Kidney capillary endothelial cell (primary cell): ENCODE measurements at places on chromosomes 4 and X.

- DNase-seq = peak; percentile 70
Observed at GRCh38 chr4:73068491-73069337, 802 bp downstream of the COX18 start.

DNA sequence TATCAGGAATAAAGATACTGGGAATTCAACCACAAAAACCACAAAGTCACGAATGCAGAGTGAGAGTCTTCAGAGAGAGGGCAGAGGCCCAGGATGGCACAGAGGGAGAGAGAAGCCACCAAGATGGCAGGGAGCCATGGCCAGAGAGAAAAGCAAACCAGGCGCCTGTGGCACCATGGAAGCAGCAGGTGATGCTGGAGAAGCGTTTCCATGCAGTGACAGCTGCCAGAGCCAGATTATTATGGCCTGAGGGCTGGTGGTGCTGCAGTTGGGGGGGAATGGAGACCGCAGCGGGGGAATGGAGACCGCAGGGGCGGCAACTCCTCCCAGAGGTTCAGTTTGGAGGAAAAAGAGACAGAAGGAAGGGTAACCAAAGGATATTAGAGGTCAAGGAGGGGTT lies 5.8 kb downstream of the TAFAZZIN start:
- no peak for DNase-seq

DNA sequence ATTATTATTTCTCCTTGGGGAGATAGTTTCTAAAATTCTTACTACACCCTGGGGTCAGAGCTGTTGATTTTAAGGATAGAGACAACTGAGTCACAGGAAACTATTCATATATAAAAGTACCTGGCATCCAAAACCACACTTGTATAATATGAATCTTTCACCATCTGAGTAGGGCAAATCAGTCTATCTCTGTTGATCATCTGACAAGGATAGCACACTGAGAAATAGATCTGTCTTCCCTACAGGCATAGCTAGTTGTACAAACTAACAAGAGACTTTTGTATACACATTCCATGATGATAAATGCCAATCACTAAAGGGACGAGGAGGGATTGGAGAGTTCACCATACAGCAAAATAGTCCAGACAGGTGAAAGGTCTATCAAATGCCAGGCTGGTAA lies 30.0 kb downstream of the PKD2 start:
- DNase-seq = no peak

DNA sequence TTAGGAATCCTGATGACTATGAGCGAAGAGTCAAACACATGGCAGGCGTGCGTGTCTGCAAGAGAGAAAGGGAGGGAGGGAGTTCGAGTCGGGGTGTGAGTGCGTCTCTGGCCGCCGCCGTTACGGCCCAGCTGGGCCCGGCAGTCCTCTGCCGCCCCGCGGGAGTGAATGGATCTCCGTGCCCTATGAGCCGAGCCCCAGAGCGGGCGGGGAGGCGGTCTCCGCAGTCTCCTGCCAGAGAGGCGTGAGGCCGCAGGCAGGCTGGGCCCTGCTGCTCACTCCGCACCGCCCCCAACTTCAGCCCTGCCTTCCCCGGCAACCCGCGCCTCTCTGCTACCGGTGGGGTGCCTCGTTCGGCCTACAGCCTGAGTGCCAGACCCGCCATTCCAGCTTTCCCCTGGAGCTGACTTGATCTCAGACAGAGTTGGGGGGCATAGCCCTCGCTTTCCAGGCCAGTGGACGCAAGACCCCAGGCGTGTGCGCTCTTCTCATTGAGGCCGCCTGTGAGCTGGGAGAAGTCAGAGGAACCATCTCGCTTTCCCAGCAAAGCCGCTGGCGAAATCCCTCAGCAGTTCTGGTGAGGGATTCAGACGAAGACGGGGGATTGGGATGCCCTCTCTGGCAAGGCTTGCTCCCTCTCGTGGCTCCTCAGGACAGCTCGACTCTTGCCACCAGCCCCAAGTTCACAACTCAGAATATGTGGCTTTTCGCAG lies 1.4 kb downstream of the SLC16A2 start:
- no peak for DNase-seq

- no peak for DNase-seq
Observed at GRCh38 chrX:40523852-40524251, 56.9 kb upstream of the ATP6AP2 start.

DNA sequence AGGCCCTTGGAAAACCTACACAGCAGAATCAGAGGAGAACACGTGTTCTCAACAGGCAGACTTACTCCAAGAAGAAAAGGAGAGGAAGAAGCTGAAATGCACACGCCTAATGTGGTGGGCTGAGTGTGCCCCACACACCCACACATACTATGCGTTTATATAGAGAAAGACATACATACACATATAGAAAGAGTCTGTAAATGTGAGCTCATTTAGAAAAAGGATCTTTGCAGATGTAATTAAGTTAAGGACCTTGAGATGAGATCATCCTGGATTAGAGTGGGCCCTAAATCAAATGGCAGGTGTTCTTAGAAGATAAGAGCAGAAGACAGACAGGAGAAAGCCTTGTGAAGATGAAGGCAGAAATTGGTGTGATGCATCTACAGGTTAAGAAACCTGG lies 87.2 kb upstream of the KLF3 start:
- no peak for DNase-seq

DNA sequence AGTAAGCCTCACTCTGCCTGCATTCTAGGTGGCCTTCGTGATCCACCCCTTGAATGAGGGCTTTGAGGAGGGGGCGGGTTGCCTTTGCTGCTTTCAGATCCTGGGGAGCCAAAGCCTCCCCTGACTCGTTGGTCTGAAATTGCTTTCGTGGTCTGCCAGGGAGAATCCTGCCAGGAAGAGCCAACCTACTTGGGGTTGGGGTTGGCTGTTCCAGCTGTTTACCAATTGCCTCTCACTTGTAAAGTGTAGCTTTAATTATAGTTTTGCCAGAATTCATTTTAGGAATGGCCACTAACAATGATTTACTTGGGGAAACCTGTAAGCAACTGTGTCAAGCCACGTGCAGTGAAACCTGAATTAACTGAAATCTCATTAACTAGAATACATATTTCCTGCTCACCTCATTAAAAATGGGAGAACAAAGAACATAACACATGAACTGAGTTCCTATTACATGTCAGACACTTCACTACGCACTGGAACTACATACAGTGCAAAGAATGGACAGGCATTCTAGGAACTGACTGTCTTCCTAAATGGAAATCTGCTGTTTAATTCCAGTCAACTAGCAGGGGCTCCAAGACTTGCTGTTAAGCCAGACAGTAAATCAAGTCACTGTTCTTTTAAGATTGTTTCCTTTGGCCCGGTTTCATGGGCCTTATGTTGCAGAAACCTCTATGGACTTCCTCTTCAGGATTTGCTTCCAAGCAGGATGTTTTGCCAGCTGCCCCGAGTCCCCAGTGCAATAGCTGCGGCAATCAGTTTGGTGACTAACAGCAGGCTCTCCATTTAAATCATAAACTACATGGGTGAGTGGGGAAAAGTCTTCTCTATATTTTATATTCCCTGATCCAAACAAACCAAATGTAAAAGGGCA lies 16.4 kb upstream of the NKRF start:
- DNase-seq = peak; percentile 6

DNA sequence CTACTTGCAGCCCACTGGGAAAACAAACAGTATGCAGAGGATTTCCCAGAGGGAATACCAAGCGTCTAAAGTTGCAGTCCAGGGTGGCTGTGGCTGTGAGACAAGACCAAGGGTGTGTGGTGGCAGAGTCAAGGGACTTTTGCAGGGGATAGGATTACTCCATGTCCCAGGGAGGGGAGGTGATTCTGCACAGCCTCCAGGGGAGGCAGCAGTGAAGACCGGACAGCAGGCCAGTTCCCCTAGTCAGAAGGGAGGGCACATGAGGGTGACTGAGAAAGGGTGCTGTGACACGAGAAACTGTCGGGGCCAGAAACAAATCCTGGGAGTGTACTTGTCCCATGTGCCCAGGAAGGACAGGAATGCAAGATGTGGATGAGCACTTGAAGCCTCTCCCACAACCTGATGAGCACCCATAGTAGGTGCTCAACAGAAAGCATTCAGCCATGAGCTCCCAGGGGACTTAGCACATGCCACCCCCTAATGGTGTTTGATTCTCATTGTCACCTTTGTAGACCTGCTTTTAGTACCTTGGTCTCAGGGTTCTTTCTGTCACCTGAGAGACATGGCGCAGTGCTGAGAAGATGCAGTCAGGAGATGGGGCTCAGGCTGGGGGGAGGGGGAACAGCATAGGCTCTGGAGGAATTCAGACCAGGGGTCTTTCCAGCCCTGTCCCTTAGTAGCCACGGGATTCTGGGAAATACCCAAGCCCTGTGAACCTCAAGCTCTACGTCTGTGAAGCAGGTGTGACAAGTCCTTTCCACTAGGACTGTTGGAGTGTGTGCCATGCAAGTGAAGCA lies 18.1 kb upstream of the HSFX3 start:
- DNase-seq = no peak

GRCh38 chrX:85052205-85052604 lies 48.5 kb downstream of the APOOL start:
- peak; percentile 1 for DNase-seq

DNA sequence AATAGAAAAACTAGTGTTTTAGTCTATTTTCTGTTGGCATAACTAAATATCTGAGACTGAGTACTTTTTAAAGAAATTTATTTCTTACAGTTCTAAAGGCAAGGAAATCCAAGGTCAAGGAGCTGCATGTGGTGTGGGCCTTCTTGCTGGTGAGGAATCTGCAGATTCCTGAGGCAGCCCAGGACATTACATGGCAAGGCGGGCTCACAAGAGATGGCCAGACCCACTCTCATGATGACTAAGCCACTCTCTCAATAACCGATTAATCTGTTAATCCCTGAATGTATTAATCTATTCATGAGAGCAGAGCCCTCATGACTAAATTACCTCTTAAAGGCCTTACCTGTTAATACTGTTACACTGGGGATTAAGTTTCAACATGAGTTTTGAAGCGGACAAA lies 340.8 kb downstream of the GRXCR1 start:
- no peak for DNase-seq

GRCh38 chrX:153766871-153767673 lies 3.0 kb downstream of the PLXNB3 start:
- no peak for DNase-seq

DNA sequence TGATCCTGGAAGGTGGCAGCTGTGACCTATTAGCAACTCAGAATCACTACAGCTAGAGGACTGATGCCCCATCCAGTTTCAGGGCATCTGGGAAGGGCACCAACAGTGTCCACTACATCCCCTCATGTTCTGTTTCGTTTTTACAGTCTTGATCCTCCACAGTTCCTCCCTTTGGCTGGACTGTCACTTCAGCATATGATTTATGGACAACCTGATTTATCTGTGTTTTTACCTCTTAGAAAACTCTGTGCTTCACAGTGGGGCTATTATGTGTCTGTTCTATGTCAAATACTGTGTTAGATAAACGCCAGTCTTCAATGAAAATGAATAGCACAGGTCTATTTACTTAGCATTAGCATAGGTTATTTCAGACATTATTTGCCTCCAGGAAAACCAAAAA lies 63.1 kb upstream of the GRPR start:
- no peak for DNase-seq

DNA sequence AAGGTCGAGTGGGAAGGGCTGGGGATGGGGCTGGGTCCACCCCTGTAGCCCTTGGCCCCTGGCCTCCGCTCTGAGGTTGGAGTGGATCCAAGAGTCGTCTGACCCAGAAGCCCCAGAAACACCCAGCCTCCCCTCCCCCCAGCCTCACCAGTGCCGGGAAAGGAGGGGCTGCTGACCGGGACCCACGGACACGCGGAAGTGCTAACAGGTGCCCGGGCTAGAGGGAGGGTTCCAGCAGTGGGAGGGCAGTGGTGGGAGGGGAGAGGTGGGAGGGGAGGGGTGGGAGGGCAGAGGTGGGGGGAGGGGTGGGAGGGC lies 131.8 kb upstream of the NKX1-1 start:
- no peak for DNase-seq

GRCh38 chr4:70671091-70671490 lies 4.8 kb upstream of the JCHAIN start:
- DNase-seq = no peak

GRCh38 chr4:124432500-124432899 lies 280.0 kb downstream of the ANKRD50 start:
- peak; percentile 82 for DNase-seq

DNA sequence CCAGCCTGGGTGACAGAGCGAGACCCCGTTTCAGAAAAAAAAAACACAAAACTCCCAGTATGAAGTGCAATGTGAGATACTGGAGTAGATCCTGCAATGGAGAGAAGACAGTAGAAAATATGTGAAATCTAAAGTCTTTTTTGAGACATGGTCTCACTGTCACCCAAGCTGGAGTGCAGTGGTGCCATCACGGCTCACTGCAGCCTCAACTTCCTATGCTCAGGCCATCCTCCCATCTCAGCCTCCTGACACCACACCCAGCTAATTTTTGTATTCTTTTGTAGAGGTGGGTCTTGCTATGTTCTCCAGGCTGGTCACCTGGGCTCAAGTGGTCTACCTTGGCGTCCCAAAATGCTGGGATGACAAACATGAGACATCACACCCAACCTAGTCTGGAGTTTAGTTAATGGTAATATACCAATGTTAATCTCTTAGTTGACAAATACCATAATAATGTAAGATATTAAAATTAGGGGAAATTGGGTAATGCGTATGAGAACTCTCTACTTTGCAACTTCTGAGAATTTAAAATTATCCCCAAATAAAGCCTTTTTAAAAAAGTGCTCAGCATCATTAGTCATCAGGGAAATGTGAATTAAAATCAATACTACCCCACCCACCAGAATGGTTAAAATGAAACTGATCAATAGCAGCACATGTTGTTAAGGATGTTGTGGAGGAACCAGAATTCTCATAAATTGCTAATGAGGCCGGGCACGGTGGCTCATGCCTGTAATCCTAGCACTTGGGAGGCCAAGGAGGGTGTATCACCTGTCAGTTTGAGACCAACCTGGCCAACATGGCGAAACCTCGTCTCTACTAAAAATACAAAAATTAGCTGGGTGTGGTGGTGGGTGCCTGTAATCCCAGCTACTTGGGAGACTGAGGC lies 15.0 kb downstream of the RBMX start:
- DNase-seq = no peak

DNA sequence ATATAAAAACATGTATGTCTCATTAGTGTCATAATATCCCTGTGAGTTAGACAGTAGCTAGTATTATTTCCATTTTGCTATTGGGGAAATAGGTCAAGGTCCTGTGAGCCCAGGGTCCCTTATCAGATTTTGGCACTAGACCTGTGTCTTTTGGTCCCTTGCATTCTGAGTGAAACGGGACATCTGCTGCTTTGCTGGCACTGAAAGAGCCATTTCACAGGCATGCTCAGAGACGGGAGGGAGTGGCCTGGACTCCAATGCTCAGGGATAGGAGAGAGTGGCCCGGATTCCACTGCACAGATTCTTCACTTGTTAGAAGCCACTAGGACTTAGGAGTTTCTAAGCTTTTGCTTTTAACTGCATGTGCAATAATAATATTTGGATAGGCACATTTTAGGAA lies 177.2 kb downstream of the TSPAN5 start:
- DNase-seq = no peak

- DNase-seq = no peak
Observed at GRCh38 chr4:148452970-148453369, 10.8 kb upstream of the NR3C2 start.

DNA sequence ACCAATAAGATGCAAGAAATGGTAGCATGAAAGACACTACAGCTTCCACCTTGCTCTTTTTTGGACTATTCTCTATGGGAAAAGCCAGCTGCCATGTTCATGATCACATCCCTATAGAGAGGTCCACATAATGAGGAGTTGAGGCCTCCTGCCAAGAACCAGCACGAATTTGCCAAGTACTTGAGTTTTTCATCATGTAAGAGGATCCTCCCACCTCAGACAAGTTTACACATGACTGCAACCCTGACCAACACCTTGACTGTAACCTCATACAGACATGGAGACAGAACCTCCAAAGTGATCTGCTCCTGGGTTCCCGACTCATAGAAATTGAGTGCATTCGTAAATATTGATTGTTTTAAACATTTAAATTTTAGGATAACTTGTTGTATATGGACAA lies 135.2 kb upstream of the TSPAN5 start:
- no peak for DNase-seq

- DNase-seq = no peak
Observed at GRCh38 chr4:152015597-152016302, 254.9 kb upstream of the GATB start.
